Stimulated activated CD8-positive, alpha-beta memory T cell treated with anti-CD3 and anti-CD28 coated beads, Interleukin-4, amount 100 ng/mL, for 4 hours (primary cell): ENCODE measurements at places on chromosomes 4 and X.

DNA sequence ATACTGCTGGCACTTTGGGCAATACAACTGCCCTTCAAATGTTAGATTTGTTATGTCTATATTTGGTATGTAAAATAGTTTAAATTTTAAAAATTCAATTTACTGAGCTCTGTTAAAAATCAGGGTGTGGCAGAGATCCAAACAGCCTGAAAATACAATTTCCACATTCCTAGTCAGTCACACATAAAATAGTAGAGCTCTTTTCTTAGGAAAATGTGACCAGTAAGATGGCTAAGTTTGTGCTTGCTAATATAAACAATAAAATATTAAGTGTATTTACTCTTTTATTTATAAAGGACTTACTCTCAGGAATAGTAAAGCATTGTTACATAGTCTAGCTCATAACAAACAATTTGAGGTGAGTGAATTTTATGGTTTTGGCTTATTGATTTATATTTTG, 200.2 kb downstream of the DKK2 start:
- no peak for DNase-seq

DNA sequence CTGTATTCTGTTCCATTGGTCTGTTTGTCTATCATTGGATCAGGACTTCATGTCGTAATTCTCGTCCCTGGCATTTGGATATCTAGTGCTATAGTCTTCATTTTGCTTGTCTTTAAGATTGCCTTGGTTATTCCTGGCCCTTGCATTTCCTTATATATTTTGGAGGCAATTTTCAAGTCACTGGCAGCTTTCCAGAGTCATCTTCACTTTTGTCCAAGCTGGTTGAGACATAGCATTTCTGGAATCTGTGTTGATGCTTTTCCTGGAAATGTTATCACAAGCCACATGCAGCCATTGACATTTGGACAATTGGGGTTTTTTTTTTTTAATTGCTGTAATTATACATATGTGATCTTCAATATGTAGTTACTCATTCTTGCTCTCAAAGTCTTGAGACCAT, 45.2 kb upstream of the HGFAC start:
- no peak for DNase-seq

DNA sequence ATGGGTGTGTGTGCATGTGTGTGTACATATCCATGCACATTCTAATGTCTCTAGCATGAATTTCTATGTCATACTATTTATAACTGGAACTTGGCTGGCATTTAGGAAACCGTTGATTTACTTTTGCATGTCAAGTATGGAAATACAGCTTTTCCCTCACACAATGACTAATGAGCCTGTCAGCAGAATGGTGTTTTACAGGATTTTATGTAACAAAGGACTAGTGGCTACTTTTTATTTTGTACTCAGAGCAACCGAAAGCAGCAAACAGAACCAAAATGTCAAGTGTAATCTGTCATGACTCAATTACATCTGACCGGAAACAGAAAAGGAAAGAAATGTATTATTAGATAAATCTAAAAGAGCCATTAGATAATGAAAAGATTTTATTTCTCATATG, 1911.5 kb upstream of the AGA start:
- no peak for DNase-seq

DNA sequence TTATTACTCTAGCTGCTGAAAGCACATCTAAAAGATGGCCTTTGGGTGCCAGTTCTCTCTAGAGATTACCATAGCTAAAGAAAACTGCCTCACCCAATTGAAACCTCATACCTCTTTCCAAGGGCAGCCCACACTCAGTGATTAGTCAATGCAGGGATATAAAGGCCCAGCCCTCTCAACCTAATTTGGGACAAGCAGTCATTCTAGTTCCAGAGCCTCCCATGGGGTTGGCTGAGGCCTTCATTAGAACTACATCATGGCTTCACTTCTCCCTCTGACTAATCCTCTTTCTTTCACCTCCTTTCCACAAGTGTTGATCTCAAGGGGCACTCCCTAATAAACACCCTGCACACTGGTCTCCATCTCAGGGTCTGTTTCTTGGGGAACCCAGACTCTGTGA, 38.5 kb upstream of the C1GALT1C1 start:
- no peak for DNase-seq

DNA sequence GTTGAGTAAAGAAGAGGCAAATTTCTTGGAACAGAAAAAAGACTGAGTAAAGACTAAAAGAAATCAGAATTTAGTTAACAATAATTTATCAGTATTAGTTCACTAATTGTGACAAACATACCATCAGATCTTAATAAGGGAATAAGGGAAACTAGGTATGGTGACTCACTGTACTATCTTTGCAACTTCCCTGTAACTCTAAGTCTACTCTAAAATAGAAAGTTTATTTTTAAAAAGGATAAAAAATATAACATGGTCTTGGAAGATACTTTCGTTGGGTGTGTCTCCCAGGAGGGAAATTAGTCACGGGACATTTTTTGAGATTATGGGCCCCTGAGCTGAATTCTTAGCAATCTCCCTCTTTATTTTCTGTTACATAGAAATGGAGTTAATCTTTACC, 97.3 kb downstream of the EMCN start:
- DNase-seq = no peak

GRCh38 chrX:1012678-1013300, 199.7 kb downstream of the CRLF2 start:
- no peak for DNase-seq

- no peak for DNase-seq
Observed at GRCh38 chr4:89218587-89218986, 89.0 kb downstream of the GPRIN3 start.

- no peak for DNase-seq
Observed at GRCh38 chrX:92232182-92232581, 453.0 kb downstream of the PCDH11X start.

DNA sequence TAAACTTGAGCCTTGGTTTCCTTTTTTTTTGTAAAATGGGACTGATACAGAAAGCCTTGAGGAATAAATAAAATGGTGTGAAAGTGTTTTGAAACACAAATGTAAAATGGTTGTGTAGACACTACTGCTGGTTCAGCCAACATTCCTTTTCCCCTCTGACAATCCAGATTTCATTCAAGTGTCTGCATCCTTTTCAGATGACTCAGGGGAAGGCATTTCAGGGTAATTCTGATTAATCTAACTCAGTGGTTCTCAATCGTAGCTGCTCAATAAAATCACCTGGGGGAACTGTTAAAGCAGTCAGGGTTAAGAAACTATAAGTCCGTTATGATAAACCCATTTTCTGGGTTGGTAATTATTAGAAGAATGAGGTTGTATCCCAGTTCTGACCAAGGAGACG, 4.6 kb downstream of the ARHGAP10 start:
- DNase-seq = no peak

- DNase-seq = no peak
Observed at GRCh38 chr4:8205241-8205707, 6.2 kb downstream of the SH3TC1 start.

GRCh38 chr4:15396157-15396800, 31.6 kb upstream of the C1QTNF7 start:
- DNase-seq = no peak

- DNase-seq = no peak
Observed at GRCh38 chr4:73727685-73728084, 12.7 kb upstream of the CXCL8 start.

- no peak for DNase-seq
Observed at GRCh38 chr4:105059337-105059736, 87.3 kb upstream of the TET2 start.

GRCh38 chr4:85707611-85708010, 232.7 kb downstream of the ARHGAP24 start:
- no peak for DNase-seq
